ENCODE measurements at places on chromosomes 4 and X. TPM values are rescaled to one million over a fixed set of nuclear protein-coding genes. Genes with fewer than 3 reads are reported as not detected.

- no peak for DNase-seq
Measured at GRCh38 chrX:31228909-31229308, 157.1 kb upstream of the FTHL17 start.

Gene DBET
- not detected for polyA plus RNA-seq

- no peak for DNase-seq
Measured at GRCh38 chrX:96721354-96721753, 36.7 kb downstream of the DIAPH2 start.

Gene LUZP4
- polyA plus RNA-seq, result not detected

Gene RAP2C
- polyA plus RNA-seq, result 50.5 TPM

DNA sequence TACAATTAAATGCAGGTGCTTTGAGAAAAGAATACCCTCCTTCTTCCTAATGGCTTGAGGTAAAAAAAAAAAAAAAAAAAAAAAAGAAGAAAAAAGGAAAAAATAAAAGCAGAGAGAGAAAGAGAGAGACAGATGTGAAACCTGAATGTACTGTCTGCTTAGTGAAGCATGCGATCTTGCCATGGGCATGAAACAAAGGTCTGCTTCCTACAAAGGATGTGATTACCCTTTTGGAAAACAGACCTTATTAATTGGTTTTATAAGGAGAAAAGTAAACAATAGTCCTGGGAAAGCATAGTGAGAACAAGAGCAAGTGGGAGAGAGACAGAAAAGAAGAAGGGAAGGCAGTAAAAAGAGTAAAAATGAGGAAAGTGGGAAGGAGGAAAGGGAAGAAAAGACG is 526.1 kb upstream of the PABPC4L start:
- no peak for DNase-seq

Gene DNAAF6
- polyA plus RNA-seq, result not detected

DNA sequence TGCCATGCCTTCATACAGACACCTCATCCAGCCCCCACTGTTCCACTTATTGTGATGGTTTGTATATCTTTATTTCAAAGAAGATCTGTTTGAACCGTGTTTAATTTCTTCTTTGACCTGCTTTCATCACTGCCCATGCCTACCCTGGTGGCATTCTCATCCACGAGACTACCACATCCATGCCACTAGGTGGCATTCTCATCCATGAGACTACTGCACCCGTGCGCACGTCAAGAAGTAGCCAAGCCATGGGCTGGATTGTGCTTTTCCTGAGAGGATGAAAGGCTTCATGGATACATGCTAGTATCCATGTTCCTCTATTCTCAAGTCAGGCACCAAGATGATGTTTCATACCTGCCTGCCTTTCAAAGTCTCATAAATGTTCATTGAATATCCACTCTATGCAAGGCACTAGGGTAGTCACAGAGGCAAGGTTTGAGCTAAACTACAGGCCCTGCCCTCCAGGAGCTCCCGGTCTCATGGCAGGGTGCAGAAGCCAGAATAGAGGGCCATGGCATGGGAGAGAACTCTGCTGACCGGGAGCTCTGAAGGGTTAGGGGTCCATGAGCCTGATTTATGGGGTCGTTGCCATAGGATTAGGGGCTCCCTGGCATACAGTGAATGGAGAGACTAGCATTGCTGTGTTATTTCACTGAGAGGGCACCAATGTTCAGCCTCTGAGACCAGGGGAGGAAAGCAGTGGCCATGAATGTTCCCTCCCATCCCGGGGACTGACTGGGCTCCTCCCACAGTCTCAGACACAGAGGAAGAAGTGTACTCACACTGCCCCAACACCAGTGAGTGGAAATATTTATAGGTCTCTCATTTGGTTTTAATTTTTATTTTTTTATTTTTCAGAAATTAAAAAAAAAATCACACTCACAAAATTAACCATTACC is 24.8 kb upstream of the EOLA2 start:
- peak; percentile 48 for DNase-seq

GRCh38 chr4:120286813-120287212 is 220.2 kb upstream of the MAD2L1 start:
- no peak for DNase-seq

DNA sequence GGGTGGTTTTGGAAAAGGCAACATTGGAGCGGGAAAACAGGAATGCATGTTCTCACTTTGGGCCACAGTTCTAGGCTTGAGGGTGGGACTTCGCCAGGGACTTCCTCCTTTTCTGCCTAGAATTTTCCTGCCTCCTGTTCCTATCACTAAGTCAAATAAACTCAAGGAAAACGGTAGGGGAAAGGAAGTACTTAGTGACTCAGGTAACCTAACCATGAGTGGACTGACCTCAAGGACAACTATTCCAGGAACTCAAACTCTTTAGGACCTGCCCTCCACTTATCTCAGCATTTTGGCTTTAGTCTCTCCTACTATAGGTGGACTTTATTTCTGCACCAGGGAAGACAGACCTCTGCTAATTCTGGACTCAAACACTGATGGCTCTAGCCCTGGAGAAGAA is 281.7 kb downstream of the ZNF674 start:
- DNase-seq, result no peak

- no peak for DNase-seq
Measured at GRCh38 chr4:7757501-7758471, 181.9 kb downstream of the AFAP1 start.

DNA sequence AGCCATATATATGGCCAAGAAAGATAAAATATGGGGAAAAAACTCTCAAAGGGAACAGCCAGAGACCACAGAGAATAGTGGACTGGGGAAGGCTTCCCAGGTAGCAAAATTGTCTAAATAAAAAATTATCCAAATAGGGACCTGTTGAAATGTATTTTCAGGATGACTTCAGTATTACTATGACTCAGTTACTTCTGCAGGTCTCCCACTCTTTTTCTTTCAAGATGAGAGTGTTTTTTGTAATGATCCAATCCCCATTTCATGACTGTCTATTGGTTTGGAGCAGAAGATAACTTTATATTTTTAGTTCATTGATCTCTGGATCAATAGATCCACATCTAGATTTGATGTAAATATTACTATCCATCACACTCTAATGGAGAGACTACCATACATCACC is 372.1 kb upstream of the EMCN start:
- DNase-seq, result no peak

Gene SETD7
- polyA plus RNA-seq, result 99.2 TPM

- DNase-seq, result no peak
Measured at GRCh38 chr4:24842356-24842755, 47.0 kb downstream of the SOD3 start.
